ENCODE measurements at places on chromosomes 1 and 21.

DNA sequence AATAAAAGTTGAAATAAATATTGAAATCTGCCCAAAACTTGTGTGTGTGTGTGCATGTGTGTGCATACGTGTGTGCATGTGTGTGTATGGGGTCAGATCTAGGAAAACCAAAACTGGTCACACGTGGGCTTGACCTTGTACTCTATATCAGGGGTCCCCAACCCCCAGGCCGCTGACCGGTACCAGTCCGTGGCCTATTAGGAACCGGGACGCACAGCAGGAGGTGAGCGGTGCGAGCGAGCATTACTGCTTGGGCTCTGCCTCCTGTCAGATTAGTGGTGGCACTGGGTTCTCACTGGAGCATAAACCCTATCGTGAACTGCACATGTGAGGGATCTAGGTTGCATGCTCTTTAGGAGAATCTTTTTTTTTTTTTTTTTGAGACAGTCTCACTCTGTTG is 8.7 kb downstream of the DOP1B start:
- DNase-seq, result no peak

- DNase-seq, result no peak
These were observed 44.4 kb downstream of the SMG7 start for GRCh38 chr1:183516725-183517124.

DNA sequence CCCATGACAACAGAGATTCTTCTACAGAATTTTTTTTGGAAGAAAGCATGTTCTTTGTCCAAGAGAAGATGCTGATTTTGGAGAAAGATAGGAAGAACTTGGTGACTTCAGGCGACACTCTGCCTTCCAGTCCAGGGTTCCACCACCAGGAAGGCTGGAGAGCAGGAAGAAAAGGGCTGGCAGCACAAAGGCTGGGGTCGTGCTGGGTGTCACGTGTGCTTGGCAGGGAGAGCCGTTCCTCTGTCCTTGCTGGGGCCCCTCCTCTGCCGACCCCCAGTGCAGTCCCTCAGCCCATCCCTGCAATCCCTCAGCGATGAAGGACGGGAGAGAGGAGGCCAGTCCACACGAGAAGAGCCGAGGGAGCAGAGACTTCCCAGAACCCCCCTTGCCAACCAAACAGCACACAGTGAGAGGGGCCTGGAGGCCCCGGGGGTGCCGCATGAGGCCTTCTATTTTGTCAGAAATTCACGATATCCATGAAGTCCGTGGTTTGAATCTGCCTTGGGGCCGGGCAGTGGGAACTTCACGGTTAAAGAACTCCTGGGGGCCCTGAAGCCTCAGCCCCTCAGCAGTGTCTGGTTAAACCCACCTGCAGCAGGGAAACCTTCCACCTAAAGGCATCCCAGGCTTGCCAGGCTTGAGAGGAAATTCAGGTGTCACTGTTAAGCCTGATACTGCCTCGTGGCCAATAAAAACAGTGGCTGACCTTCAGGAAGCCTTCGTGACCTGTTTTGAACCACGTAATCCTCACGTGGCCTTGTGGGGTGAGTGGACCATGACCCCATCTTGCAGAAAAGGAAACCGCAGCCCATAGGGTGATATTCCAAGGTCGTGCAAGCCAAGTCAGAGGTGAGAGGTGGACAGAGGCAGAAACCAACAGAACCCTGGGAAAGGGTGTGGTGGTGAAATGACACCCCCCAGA is 3.4 kb downstream of the KRTAP10-12 start:
- no peak for DNase-seq

DNA sequence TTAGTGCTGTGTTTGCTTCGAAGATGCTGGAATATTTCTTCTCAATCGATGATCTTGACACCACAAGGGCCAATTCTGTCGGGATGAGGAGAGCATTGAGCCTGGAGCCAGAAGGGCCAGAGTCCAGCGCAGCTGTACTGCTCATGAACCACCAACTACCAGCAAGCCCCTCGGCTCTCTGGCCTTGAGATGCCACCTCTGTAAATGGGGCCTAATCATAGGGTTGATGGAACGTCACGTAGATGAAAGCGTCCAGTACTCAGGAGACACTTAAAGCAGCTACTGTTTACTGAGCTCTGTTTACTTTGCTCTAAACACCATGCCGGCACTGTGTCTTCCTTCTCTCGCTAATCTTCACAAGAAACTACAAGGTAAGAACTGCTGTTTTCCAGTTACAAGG is 26.3 kb downstream of the CCDC185 start:
- no peak for DNase-seq

GRCh38 chr1:248850124-248850523 is 8.8 kb downstream of the ZNF692 start:
- no peak for DNase-seq

- no peak for DNase-seq
These were observed 44.0 kb downstream of the UBR4 start for GRCh38 chr1:19166066-19166465.

GRCh38 chr1:13456904-13457532 is 46.8 kb downstream of the PRAMEF20 start:
- no peak for DNase-seq

- DNase-seq, result no peak
These were observed 343.8 kb downstream of the RPS6KC1 start for GRCh38 chr1:213394837-213395236.

DNA sequence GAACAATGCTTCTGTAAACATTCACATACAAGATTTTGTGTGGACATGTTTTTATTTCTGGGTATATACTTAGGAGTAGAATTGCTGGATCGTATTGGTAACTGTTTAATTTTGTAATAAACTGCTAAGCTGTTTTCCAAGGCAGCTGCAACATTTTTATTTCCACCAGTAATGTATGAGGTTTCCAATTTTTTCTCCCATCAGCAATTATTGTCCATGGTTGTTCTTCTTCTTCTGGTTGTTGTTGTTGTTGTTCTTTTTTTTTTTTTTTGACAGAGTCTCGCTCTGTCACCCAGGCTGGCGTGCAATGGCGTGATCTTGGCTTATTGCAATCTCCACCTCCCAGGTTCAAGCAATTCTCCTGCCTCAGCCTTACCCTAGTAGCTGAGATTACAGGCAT is 26.9 kb downstream of the ZYG11B start:
- DNase-seq, result no peak

GRCh38 chr1:95537176-95537575 is 303.2 kb downstream of the RWDD3 start:
- DNase-seq, result no peak

DNA sequence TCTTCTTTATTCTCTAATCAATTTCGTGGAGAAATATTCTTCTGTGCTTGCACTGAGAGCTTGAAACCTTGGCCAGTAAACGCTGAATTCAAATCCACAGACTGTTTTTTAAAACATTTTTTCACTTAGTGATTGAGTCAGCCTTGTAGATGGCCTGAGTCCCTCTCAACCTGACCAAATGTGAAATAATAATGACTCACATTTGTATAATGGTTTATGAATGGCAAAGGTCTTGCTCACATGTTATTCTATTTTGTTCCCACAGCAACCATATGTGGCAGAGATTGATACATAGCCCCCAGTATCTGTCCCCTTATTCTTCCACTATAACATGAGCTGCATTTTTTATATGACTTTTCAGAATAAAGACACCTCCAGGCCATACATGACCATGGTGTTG is 47.8 kb upstream of the CCDC190 start:
- DNase-seq, result no peak

GRCh38 chr1:215482079-215482478 is 85.0 kb upstream of the KCTD3 start:
- no peak for DNase-seq

- no peak for DNase-seq
These were observed 185.6 kb downstream of the TOMM20 start for GRCh38 chr1:234942879-234943506.

DNA sequence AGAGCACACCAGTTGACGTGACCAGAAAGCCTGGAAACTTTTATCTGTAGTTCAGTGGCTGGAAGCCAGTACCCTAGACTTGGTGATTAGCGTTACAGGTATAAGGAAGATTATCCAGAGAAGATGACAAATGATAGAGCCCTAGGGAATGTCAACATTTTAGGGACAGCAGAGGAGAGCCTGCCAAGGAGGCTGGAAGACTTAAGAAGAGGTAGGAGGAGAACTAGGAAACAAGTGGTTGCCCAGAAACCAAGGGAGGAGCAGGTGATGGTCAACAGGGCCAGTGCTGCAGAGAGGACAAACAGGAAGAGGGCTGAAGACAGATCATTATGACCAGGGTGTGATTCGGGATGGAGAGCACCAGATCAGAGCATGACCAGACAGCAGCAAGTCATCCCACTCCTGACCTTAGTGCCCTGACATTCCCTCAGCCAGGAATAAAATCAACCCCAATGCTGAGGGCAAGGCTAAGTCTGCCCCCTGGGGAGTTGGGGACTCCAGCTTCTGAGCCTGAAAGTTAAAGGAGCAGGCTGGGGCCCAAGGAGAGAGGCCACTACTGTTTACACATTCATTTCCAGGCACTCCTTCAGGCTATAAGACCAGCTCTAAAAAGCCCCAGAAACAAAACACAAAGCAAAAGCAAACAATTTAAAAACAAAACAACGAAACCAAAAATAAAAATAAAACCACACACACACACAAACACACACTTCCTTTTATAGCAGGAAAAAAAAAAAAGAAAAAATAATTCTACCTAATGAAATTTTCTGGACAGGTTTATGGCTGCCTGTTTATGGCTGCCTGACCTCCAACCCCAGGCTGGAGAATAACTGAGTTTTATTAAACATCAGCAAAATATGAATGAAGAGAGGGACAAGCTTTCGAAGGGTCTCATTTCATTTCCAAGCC is 48.6 kb upstream of the LRRC52 start:
- DNase-seq, result no peak

GRCh38 chr1:226920446-226920894 is 19.6 kb upstream of the COQ8A start:
- DNase-seq, result no peak

GRCh38 chr1:45016090-45016697 is 4.1 kb downstream of the UROD start:
- no peak for DNase-seq

DNA sequence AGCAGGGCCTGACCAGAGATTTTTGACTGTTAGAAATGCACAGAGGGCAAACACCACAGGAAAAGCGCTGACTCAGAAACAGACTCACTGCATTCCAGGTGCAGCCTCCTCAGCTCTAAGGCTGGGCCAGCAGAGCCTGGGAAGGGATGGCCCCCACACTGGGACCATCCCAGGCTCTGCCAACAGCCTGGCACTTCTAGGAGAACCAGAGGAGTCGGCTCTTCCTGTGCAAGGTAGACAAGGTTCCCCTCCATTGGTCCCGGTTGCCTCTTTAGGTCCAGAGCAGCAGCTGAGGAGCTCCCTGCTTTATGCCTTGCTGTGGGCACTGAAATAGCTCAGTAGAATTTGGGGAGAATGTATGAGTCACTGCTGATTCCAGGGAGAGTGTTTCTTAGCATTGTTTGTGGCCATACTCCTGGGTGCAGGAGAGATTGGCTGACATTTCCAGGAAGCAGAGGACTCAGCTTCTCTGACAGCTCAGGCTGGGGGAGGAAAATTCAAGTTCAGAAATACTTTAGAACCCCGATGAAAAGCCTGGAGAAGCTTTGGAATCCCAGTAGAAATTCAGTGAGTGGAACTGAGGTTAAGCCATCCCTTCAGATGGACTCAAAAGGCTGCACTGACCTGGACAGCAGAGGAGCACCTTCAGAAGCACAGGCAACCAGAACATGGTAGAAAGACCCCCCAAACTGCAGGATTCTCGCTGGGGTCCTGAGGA is 19.7 kb downstream of the PRAMEF1 start:
- DNase-seq, result no peak

DNA sequence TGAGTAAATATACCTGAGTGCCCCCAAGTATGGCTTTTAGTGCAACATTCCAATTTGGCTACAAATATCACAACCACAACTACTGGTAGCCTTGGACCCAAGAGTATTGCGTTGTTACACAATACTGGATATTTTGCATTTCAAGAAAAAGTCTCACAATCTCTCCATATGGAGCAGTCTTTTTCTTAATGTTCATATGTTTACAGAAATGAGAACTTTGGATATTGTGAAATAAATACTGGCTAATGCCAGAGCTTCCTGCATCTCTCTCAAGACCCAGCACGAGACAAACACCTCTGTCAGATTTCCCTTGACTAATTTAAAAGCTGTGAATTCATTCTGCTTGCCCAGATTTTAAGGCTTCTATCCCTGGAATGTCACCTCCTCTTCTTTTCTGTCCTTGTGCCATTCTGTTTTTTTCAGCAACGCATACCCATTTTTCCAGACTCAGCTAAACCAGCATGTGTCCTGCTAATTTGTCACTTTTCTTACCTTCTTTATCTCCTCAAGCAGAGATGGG is 136.2 kb upstream of the BACE2 start:
- DNase-seq, result no peak

DNA sequence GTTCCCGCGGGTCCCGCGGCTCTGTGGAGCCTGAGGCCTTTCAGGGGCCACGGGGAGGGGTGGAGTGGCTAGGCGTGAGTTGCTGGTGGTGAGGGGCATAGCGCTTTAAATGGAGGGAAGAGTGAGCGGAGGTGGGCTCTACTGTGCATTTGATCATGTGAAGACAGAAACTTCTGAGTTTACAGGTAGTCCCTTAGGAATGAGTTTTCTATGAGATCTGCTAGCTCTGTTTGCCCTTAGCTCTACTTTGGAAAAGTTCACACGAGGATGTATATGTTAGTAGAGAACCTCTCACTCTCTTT is 593 bp downstream of the ST6GALNAC3 start:
- no peak for DNase-seq

DNA sequence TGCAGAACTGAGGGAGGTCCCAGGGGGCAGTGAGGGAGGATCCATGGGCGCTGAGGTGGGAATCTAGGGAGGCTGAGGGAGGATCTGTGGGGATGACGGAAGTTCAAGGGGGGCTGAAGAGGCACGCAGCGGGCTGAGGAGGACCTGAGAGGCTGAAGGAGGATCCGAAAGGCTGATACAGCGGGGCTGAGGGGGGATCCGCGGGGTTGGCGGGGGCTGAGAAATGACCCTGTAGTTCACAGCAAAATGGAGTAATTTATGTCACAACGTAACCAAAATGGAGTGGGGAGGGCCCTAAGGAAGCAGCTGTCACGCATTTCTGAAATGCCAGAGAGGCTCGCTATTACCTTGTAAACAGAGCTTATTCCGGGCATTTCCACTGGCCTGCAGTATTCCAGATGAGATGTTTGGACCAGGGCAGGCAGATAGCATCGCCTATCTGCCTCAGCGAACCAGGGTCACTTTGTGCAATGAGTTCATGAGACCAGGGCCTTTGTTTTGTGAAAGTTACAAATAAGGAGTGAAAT is 926 bp upstream of the MRPL55 start:
- DNase-seq, result no peak

GRCh38 chr21:15695241-15695640 is 34.5 kb upstream of the USP25 start:
- DNase-seq, result no peak

GRCh38 chr1:18989896-18990295 is 33.4 kb upstream of the IFFO2 start:
- DNase-seq, result no peak

- DNase-seq, result no peak
These were observed 136.6 kb downstream of the POU2F1 start for GRCh38 chr1:167357305-167357704.

DNA sequence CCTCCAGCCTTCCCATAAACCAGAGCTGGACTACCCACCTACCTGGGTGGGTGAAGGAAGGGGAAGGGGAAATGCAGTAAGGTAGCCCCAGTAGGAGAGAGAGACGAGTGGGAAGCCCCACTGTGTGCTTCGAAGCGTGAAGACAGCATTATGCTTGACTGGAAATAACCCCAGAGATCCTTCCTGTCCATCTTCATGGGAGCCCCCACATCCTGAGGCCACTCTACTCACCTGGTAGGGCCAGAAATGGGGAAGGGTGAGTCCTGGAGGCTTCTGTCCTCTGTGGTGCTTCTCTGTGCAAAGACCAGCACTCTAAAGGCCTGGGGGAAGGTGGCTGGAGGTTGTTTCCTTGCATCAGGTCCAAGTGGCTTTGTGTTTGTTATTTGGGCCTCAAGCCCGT is 10.0 kb upstream of the RASSF5 start:
- DNase-seq, result no peak
